ENCODE measurements at places on chromosomes 16 and 17.

DNA sequence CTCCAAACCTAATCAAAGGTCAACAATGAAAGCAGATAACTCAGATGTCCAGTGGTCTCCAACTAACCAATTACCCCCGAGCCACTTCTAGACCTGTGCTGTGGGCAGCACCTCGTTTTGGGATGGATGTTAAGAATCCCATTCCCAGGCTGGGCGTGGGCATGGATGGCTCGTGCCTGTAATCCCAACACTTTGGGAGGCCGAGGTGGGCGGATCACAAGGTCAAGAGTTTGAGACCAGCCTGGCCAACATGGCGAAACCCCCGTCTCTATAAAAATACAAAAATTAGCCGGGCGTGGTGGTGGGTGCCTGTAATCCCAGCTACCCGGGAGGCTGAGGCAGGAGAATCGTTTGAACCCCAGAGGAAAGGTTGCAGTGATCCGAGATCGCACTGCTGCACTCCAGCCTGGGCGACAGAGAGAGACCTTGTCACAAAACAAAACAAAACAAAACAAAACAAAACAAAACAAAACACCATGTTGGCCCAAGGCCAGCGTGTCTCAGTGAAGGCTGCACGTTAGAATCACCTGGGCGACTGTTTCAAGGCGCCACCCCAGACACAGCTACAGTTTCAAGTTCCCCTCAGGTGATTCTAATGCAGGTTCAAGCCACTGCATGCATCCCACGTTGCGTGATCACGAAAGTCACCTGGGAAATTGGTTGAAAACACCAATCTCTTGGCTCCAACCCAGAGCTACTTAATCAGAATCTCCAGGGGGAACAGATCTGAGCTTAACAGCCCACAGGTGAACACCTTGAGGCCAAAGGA, 21.3 kb downstream of the COX4I1 start:
- no peak for DNase-seq

DNA sequence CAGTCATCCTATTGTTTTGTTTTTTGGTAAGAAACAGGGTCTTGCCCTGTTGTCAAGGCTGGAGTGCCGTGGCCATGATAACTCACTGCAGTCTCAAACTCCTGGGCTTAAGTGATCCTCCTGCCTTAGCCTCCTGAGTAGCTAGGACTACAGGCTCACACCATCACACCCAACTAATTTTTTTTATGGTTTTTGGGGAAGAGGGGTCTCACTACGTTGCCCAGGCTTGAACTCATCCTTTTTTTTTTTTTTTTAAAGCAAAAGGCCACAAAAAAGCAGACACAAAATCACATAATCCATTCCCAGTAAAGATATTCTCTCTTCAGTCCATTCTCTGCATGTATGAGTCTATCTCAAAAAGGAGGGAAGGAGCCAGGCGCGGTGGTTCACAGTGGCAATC, 5.5 kb downstream of the SPAG9 start:
- no peak for DNase-seq

DNA sequence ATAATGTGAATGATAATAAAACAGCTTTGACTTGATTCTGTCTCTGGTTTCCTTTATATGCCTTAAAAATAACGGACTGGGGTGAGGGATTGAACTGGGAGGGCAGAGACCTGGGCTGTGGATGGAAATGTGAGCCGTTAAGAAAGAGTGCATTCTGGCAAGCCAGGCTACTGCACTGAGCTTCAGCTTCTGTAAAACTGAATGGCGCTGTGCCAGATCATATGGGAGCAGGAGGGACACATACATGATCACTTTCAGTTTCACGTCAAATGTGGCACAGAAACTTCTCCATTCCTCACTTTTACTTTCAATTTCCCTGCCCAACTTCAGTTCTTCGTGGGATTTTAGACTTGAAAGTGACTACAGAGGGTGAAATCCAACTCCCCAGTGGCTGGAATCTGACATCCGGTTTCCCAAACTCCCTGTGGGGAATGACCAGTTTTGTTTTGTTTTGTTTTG, 1.1 kb downstream of the MT2A start:
- DNase-seq, result peak; percentile 82

GRCh38 chr16:81204798-81205680, 33.5 kb upstream of the BCO1 start:
- DNase-seq, result no peak

- DNase-seq, result no peak
These were observed 504 bp upstream of the COPRS start for GRCh38 chr17:31859487-31860008.

DNA sequence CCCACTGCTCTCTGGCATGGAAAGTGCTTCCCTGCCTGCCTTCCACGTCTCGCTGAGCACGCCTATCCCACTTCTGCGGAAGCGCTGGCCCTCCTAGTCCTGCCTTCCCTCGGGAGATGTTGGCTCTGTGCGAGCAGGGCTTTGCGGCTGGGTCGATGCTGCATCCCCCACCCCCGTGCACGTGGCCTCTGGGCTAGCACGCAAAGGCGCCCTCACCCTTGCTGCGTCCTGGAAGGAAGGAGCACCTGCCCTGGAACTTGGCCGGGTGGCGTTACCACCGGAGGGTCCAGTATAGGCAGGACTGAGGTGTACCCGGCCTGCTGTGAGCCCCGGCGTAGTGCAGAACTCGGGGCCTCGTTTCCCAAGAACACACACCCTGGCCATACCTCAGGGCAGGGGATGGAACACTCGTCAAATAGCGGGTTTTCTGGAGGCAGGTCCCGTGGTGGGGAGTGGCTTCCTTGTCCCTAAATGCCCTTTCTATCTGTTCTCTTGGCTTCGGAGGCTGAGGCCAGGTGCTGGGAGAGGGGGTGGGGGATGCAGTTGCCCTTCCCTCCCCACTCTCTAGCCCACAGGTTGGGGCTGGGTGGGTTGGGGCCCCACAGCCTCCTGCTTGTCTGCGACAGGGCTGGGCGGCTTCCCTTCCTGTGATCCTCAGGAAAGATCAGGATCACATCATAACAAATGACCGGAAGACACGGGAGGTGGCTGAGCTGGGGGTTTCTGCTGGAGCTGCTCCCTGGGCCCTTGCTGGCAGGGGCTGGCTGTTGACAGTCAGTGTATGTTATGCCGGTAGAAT, 17.4 kb downstream of the BAIAP2 start:
- no peak for DNase-seq

- DNase-seq, result no peak
These were observed 8.7 kb upstream of the CAVIN1 start for GRCh38 chr17:42431758-42432161.

DNA sequence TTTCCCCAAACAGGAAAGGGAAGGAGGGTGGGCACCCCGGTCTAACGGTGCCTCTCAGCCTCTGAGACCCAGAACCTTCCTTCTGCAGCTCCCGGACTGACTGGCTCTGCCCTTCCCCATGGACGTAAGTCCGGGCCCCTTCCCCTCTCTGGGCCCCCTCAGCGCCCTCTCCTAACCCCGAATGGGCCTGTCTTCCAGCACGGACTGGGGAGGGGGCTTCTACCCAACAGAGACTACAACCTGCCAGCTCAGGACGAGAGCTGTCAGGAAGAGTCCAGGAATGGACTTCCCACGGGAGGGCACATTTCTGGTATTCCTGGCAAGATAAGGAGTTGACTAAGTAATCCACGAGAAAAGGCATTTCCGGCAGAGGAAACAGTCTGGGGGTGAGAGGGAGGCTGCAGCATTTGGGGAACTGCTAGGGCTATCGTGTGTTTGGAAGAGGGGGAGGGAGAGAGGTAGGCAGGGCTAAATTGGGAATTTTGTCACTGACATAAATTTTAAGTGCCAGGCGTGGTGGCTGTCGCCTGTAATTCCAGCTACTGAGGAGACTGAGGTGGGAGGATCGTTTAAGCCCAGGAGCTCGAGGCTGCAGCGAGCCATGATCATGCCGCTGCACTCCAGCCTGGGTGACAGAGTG, 12.1 kb upstream of the ALDOA start:
- no peak for DNase-seq

GRCh38 chr17:18362698-18363100, 651 bp downstream of the SHMT1 start:
- DNase-seq, result peak; percentile 35

DNA sequence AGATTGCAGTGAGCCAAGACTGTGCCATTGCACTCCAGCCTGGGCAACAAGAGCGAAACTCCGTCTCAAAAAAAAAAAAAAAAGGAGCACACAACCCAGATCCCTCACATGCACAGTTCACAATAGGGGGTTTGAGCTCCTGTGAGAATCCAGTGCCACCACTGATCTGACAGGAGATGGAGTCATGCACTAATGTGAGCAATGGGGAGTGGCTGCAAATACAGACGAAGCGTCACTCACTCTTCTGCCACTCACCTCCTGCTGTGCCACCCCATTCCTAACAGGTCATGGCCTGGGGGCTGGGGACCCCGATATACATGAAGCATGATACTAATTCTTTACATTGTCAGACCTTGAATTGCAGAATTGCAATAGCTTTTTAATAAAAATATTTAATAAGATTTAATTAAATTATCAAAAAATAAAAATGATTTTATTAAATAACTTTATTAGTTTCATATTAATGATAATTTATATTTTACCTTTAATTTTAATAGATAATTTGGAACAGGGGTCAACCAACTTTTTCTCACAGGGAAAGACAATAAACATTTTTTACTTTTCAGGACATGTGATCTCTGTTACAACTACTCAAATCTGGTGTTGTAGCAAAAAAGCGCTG, 171.4 kb downstream of the COPRS start:
- DNase-seq, result no peak

- DNase-seq, result peak; percentile 53
These were observed 844 bp downstream of the TBKBP1 start for GRCh38 chr17:47694581-47695428.

DNA sequence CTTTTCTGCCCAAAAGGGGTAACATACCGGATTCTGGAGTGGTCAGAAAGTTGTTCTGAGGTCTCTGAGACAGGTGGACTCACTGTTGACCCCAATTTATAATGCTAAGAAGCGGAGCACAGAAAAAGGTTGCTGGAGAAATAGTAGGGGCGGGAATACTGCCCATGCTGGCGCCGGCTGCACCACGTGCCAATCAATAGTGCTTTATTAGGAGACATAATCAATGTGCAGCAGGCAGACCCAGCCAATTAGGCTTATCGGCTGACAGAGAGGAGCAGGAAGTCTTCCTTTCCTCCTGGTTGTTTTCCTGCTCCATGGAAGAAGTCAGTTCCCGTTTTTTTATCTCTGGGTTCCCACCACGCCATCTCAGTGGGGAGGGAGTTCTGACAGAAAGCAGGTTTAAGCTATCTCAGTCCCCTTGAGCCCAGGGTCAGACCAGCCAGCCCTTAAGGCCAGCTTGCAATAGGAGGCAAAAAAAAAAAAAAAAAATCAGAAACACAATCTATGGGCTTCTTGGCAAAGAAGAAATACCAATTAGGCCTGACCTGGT, 68.2 kb upstream of the IRX6 start:
- no peak for DNase-seq

GRCh38 chr17:49967205-49967604, 1.8 kb upstream of the DLX4 start:
- no peak for DNase-seq

GRCh38 chr16:29820271-29820701, at the start of gene MVP:
Gene MVP, plus strand, starts transcription at chr16:29820462. Its CDS starts 10,088 bp downstream, at chr16:29830550.
- no peak for DNase-seq

DNA sequence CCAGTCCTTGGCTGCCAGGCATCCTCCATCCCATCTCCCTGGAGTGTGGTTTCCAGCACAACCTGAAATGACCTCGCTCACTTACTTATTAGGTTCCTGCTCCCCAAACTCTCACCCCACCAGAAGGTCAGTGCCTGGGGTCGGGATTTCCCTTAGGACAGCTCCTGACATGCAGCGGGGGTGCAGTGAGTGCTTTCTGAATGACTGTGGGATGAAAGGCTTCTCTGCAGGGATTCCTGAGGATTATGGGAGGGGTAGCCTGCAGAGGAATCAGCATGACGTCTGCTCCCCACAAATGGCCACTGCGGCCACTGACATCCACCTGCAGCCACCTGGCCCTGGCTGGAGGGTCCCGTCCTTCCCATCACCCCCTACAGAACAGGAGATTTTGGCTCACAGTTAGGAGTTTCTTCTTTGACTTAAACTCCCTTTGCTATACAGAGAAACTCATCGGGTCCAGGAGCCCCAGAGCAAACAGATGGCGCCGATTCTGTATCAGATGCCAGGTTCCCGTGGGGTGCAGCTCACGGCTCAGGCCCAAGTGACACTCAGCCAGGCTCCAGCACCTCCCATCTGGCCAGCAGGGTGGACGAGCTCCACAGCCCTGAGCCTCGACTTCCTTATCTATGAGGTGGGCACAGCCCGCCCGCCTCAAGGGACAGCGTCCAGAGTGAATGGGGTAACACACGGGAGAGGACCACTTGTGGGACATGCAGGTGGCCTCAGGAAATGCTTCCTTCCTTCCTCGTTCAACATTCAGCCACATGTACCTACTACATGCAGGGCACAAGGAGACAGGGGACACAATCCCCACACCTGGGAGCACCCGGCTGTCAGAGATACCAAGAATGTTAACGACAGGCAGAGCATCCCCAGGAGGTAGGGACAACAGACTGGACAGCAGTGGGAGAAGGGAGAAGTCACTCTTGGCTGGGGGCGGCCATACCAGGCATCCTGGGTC, 69.8 kb downstream of the RMI2 start:
- DNase-seq, result no peak

- DNase-seq, result no peak
These were observed 2.5 kb downstream of the UBE2I start for GRCh38 chr16:1311738-1312466.

GRCh38 chr16:49354101-49354500, 19.5 kb upstream of the C16orf78 start:
- no peak for DNase-seq

DNA sequence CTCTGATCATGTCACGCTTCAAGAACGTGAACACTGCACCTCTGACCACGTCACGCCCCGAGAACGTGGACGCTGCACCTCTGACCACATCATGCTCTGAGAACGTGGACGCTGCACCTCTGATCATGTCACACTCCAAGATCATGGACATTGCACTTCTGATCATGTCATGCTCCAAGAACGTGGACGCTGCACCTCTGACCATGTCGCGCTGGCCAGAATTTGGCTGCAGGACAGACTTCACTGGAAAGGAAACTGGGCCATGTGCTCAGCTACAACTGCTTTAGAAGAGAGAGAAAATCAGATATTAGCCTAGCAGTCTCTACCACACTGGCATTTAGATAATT, 182.7 kb downstream of the RPTOR start:
- DNase-seq, result no peak

GRCh38 chr16:16882766-16883165, 503.8 kb downstream of the NPIPA7 start:
- DNase-seq, result no peak

- no peak for DNase-seq
These were observed 52.1 kb downstream of the PRKCA start for GRCh38 chr17:66354472-66354871.

- peak; percentile 57 for DNase-seq
These were observed 11.6 kb downstream of the KRT33A start for GRCh38 chr17:41338961-41339485.

DNA sequence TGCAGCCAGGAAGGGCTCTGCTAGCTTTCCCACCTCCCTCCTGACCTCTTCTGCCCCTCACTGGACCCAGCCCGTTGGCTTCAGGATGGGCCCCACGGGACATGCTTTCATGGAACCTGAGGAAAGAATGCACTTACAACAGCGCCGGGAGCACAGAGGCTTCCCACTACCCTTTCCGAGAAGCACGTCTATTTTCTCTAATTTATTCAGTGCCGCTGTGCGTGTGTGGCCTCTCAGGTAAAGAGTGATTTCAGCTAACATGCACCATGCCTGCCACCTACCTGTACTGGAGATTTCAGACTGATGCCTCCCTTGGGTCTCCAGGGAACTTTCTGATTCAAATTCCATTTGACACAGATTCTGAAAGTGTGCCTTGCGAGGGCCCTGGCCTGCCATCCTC, 140.1 kb downstream of the CYLD start:
- no peak for DNase-seq

- no peak for DNase-seq
These were observed 36.0 kb upstream of the CCL1 start for GRCh38 chr17:34398990-34399389.

Data from stimulated activated naive CD8-positive, alpha-beta T cell treated with anti-CD3 and anti-CD28 coated beads, Interleukin-15, amount 100 ng/mL, for 72 hours (primary cell).